ENCODE measurements at places on chromosomes 7 and 10. TPM values are rescaled to one million over a fixed set of nuclear protein-coding genes. Genes with fewer than 3 reads are reported as not detected.
A peak's percentile ranks its signal among the peaks of the same experiment; 100 is the strongest.

- DNase-seq = no peak
Measured at GRCh38 chr10:14971867-14972448, 12.8 kb downstream of the MEIG1 start.

DNA sequence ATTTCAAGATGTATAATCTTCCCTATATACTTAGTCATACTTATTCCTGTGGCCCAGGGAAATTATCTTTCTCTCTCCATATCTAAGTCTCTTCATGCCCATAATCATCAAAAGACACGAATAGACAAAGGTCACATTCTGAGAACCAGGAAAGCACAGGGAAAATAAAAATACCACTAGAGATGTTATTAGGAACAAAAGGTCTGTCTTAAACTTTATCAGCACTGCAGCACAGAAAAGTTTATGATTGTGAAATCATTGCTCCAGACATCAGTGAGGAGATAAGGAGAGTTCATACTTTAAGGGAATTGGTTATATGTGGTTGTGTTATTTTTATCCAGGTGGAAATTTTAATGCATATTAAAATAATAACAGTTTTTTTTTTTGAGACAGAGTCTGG, 974.6 kb upstream of the CELF2 start:
- no peak for DNase-seq

GRCh38 chr7:82740246-82740848, 296.8 kb upstream of the CACNA2D1 start:
- DNase-seq = no peak

DNA sequence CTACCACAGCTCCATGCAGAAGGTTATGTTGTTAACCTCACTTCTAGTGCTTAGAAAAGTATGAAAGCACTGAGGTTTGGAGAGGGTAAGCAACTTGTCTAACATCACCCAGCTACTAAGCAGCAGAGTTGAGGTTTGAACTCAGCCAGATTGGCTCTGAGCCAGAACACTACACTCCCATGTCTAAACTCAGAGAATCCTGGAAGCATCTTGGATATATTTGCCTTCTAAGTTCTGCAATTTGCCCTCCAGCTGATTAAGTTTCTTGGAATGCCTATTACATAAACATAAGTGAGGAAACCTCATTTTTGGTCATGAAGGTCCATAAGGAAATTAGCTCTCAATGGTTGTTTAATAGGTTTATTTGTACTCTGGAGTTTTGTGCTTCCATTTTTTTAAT, 78.1 kb upstream of the PHYHIPL start:
- no peak for DNase-seq

GRCh38 chr7:105656922-105657521, 75.7 kb upstream of the EFCAB10 start:
- DNase-seq = peak; percentile 55

The PRSS37 gene
- total RNA-seq = not detected
